ENCODE measurements at places on chromosomes 3 and 15.

DNA sequence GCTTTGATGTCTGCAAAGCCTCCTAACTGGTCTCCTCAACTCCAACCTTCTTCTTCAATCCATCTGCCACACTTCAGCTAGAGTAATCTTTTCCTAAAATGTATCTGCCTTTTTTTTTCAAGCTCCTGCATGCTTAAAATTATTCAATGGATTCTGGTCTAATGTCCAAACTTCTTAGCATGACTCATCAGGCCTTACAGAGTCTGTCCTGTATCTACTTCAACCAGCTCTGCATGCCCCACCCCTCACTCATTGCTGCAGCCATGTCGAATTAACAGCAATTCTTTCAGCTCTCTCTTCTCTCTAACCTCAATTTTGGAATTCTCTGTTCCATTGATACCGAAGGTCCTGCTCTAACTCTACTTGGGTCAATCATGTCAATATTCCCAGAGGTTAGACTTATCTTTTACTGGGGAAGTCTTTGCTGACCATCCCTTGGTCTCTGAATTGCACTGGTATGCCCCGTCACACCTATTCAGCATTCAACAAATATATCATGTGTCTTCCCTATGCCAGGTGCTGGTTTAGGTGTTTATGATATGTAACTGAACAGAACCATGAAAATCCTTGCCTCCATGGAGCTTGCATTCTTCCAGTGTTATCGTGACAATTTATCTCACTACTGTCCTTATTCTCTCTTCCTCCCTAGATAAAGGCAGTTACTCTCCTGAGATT lies 88.5 kb upstream of the NANOGP8 start:
- DNase-seq: no peak

DNA sequence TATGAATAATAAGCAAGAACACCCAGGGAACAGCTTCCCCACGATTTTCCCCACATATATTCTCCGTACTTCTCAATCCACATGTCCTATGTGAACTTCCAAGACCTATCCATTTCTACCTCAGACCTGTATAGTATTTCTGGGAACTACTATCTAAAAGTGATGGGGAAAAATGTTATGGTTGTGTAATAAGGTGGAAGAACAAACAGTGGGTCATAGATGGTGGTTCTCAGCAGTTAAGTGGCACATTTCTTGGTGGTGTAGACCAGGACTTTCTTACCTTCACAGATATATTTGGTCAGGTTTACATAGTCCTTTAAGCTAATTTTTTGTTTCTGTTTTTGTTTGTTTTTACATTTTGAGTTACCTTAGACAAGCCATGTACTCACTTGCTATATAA lies 675.1 kb downstream of the GBE1 start:
- DNase-seq: no peak

DNA sequence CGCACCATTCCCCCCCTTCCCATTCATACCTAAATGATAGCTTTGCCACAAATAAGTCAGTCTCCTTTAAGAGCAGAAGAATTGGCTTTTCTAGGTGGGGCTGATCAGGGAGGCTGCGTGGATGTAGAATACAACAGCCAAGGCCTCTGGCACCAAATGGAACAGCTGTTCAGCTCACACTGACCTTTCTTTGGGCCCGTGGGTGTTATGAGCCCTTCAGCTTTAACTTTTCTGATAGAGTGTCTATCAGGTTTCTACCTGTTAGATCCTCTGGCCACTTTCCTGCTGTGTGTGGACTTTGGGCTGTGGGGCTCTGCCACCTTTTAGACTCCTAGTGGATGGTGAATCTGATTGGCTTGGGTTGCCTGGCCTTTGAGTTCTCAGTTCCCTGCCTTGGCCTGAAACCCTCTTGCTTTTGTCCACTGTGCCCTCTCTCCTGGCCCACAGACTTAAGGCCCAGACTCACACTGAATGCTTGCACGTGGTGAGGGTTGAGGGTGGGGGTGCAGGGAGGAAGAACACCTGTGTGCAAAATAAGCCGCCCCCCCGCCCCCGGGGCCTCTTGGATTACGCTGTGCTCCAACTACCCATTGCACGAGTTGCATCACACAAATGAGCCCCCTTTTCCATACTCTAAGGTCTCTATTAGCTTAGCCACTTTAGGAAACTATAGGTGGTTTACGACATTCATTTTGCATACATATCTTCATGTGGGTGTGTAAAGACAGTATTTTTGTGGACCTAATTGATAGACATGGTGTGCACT lies 1.3 kb upstream of the RFX7 start:
- peak; percentile 16 for DNase-seq

GRCh38 chr3:168072323-168072650 lies 23.4 kb downstream of the GOLIM4 start:
- no peak for DNase-seq

DNA sequence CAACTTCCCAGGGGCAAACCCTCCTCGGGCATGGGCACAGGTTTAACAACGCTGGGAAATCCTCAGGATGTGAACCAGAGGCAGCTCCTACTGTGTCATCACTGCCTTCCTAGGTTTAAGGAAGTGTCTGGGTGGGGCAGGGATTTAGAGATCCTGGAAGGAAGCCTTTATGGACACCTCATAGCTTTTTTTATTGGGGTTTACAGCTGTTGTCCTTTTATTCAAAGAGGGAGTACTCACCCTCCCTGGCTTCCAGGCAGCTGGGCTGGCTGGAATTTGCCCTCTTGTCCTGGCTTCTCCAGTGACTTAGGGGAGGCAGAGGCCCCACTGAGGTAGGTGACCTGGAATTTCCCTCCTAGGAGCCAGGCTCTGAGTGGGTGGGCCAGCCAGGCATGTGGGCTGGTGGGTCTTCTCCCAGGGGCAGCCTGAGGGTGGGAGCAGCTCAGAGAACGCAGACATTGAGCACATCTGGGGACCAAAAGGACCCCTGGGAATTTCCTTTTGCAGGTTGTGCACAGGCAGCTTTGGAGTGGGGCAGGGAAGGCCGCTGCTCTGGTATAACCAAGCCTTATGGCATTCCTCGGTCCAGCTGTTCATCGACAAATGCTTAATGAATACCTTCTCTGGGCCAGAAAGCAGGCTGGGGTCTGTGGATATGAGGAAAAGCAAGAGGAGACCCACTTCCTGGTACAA lies 13.5 kb upstream of the FAM3D start:
- no peak for DNase-seq

DNA sequence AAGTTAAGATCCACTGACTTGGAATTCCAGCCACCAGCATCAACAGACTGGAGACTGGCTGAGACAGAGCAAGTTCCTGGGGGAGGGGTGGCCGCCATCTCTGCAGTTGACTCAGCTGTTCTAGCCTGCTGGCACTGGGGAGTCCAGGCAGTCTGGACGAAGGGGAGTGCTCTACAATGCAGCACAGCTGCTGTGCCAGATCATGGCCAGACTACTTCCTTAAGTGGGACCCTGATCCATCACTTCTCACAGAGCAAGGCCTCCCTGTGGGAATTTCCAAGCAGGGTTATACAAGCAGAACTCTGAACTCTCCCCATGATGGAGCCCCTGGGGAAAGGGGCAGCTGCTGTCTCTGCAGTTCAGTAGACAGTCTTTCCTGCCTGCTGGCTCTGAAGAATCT lies 35.2 kb downstream of the PYGO1 start:
- no peak for DNase-seq

DNA sequence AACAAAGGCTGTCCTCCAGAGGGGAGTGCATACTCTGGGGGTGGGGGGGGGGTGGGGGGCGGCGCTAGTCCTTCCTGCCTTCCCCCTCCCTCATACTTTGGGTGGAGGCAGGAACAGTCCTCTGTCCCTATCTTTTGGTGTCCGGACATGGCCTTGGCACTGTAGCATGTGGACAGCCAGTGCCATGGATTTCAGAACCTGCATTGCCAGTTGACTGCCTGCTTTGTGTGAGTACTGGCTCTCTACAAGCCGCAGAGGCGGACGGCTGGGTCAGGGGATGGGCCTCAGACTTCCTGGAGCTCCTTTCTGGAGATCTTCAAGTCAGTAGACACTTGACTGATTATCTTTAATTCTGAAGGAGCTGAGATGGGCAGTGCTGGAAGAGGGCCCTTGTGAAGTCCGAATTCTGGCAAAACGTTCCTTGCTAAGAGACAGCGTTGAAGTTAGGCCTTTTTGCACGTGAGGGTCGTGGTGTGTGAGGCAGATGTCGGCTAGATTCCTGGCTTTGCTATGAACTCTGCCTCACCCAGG lies 2.5 kb downstream of the CLDN11 start:
- no peak for DNase-seq

DNA sequence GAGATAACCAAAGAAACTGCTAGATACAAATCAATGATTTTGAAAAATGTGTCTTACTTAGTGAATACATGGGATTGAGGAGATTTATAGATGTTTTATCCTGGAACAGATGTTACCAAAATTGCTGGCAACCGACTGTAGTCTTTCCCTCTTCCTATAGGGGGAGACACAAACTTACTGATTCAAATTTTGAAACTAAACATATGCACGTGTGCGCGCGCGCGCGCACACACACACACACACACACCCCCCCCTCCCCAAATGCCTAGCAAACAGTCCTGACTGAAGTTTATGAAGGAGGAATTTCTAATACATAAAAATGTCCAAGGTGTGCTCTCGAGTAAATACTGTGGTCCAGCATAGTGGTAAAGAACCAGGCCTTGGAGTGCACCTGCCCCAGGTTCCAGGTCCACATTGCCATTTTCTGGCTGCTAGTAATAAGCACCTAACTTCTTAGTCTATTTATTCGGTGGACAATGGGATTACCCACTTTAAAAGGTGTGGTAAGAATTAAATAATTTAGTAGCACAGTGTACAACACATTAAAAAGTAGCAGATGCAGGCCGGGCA lies 18.5 kb upstream of the C3orf62 start:
- peak; percentile 49 for DNase-seq

- DNase-seq: no peak
Observed at GRCh38 chr3:110783541-110783940, 288.1 kb upstream of the NECTIN3 start.

DNA sequence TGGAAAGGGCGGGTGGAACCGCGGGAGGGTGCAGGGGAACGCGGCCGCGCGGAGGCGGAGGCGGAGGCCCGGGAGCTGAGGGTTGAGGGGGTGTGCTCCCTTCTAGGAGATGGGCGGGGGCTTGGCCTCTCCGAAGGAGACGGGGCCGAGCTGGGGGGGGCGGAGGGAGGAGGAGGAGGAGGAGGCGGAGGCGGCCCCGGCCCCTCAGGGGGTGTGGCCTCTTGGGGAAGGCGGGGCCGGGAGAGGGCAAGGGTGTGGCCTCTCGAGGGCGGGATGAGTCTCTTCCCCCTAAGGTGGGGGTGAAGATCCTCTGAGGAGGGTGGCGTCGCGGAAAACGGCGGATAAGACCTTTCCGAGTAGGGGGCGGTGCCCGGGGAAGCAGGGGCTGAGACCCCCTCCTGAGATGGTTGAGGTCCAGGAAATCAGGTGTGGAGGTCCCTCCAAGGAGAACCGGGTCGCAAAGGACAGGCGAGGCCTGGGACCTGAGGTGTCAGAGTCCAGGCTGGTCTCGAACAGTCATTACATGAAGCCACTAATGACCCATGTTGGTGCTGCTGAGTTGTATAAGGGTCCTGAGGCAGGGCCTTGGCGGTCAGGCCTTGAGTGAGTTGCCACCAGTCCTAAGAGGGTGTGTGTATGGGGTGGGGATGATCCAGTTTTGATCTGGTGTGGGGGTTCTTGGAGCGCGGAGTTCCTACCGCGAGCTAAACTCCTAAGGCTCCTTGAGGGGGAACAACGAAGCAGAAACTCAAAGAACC lies 759 bp downstream of the WDR6 start:
- peak; percentile 91 for DNase-seq

DNA sequence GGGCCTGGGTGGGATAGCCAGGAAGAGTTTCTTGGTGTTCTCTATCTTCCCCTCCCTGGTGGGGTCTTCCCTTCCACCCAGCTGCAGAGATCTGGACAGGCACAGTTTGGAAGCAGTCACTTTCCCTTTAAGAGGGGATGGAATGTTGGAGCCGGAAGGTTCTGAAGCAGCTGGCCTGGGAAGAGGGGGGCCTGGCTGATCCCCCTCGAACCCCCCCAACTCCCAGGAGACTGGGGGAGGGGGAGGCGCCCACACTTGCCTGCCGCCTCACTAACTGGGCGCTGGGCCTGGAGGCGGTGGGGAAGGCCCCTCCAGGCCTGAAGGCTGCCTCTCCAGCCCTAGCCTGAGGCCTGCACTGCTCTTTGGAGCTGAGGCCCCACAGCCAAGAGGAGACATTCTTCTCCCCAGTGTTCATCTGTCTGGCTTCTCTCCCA lies 1.4 kb downstream of the DVL3 start:
- no peak for DNase-seq

DNA sequence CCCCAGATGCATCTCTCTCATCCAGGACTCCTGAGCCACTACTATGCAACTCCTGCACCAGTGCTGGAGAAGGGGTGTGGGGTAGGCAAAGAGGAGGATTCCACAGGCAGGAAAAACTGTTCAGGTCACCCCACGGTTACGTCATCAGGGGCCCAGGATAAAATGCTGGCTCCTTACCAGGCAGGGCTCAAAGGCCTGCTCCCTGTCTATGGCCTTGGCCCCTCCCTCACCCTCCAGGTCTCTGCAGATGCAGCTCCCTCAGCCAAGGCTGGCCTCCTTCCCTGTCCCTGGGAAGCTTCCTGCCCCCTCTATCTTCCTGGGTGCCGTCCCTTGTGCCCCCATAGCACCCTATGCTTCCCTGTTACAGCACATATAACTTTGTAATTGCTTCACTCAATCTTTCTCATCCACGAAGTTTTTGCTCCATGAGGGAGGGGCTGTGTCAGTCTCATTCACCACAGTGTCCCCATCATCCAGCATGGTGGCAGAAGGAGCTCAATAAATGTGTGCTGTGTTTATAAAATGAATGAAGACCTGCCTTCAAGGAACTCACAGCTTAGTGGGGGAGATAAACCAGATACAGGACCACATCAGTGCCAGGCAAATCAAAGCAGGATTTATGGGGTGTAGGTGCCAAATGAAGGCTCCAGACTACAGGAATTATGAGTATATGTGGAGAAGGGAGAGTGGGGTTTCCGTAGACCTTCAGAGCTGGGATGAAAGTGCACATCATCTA lies 18.6 kb downstream of the KBTBD13 start:
- no peak for DNase-seq

DNA sequence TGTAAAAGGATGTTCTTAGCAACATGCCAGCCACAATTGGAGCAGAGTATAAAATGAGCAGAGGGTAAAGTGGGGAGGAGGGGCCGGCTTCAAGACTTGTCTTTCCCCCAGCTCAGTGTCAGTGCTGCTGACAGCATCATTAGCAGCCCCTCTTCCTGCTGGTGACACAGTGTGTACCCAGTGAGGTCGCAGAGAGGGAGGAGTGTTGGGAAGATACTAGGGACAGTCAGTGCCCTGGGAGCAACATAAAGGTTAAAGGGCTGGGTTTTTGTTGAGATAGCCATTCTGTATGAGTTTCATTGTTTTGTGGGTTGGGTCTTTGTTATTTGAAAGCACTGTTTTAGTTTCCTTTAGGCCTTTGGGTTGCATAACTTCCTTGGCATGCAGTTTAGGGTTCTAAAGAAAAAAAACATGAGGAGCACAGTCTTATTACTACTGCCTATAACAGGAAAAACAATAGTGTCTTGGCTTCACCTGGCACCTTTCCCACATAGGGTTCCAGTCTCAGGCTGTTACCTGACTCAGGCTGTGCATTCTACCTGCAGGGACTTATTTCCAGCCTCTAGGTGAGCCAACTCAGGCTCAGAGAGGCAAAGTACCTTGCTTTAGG lies 94.1 kb upstream of the SKOR1 start:
- DNase-seq: no peak
